ENCODE measurements at places on chromosomes 11 and 22.

GRCh38 chr11:130381317-130381716, 47.1 kb downstream of the ADAMTS8 start:
- no peak for DNase-seq

GRCh38 chr11:55481416-55481815, 72.9 kb upstream of the OR4C15 start:
- DNase-seq: no peak

DNA sequence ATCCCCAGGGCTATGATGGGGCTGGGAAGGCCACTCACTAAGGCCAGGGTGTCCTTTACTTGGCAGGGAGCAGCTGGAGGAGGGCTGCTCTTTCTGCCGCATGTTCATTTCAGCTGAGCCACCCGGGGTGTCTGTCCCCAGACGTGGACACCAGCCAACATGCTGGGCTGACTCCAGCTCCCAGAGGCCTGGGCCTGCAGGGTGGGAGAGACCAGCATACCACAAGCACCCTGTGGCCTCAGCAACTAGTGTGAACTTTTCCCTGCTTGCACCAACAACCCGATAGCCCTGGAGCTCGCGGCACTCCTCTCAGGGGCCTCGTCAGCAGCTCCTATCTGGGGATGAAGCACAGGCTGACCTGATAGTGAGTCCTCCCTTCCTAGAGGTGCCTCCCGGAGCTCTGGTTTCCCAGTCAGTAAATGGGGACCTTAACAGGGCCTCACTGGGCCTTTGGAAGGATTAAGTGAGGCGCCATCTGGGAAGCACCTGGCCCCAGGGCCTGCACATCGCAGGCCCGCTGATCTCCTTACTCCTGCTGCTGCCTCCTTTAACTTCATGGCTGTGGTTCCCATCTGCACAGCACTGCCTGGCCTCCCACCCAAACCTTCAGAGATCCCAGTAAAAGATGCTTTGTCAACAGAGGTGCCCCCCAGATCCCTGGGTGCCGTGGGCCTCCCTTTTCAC, 83.4 kb downstream of the GALNT18 start:
- no peak for DNase-seq

GRCh38 chr22:35051013-35051535, 14.9 kb upstream of the ISX start:
- no peak for DNase-seq

DNA sequence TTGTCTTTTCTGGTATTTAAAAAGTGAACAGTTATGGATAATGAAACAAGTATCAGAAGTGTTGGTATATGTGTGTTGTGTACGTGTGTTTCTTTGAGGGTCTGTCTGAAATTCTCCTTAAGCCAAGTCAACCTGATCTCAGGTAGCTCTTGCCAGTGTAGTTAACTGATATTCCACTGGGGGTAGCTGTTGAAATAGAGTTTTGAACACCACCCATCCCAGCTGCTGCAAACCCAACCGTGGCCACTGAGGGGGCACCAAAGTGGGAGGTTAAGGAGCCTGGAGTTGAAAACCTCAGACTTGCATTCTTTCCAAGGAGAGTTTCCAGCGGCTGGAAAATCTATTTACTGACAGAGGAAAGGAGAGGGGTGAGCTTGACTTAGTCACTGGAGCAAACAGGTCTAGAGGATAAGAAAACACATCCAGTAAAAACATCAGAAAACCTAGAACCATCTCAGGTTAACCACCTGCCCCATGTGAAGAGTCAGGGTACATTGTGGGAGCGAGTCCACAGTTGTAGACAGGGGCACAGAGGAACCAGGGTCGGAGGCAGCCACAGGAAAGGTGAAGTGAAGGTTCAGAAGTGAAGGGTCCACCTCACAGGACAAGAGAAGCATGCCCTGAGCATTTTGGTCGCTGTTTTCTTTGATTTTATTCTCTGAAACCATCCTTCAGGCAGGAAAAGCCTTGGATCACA, 8.8 kb upstream of the CUL5 start:
- DNase-seq: no peak

GRCh38 chr11:64753380-64754123, 6.2 kb downstream of the PYGM start:
- DNase-seq: no peak

DNA sequence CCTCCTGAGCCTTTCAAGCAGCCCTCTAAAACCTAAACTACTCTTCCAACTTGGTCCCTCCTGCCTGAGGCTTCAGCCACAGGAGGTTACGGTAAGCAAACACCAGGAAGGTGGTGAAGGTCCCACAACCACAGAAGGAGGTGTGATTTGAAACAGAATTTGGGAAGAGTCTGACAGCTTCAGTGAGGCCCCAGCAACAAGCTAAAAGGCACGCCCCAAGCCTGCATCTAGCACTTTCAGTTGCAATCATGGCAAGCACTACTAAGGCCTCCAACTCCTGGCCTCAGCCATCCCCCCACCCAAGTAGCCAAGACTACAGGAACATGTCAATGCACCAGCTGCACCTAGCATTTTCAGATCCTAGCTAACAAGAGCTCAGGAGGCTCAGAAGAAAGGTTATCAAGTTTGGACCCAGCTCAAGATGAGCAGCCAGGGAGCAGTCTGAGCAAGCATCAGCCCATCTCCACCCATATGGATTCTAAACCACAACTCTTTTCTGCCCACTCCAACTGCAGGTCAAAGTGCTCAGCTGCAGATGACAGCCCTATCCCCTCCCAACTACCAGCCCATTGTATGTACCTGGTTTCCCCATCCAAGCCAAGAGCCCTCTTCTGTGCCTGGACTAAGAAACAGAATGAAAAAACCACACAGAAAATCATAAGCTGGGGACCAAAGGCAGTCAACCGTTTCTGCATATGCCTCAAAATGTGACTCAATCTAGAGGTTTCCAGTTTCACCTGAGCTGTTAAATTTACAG, 10.4 kb upstream of the AHNAK start:
- no peak for DNase-seq

DNA sequence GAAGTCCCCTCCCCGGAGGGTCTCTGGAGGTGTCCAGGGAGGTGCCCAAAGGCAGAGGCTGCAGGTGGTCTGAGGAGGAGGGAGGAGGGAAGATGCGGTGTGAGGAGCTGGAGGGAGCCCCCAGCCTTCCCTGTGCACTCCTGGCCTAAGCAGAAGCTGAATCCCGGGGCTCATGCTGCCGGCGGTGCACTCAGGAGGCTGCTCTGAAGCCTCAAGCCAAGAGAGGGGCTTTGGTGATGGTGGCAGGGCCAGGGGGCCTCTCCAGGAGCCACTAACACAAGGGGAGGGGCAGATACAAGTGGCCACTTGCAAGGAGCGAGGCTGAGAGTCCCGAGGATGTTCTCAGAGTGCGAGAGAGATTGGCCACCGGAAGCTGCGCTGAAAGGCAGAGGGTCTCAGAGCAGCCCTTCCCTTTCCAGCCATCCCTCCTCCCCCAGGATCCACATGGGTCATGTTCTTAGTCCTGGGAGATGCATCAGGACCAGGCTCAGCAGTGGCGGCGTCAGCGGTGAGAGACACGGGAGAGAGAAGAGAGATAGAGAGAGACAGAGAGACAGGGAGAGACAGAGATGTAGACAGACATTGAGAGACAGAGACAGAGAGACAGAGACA, 774 bp upstream of the MRGPRG start:
- DNase-seq: no peak

DNA sequence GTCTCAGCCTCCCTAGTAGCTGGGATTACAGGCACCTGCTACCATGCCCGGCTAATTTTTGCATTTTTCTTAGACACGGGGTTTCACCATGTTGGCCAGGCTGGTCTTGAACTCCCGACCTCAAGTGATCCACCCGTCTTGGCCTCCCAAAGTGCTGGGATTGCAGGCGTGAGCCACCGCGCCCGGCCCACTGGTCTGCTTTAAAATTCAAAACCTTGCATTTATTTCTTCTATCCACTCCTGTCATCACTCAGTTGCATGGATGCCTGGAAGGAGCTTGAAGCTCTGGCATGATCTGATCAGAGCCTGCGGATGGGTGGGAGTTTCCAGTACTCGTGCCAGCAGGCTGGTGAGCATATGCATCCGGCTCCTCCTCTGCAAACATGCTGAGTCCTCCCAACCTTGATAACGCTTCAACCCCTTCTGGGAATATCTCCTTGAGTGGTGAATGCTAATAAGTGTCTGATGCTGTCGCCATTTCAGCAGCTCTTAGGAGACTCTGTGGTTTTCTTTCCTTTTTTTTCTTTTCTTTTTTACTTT, 39.6 kb downstream of the UBASH3B start:
- DNase-seq: no peak

DNA sequence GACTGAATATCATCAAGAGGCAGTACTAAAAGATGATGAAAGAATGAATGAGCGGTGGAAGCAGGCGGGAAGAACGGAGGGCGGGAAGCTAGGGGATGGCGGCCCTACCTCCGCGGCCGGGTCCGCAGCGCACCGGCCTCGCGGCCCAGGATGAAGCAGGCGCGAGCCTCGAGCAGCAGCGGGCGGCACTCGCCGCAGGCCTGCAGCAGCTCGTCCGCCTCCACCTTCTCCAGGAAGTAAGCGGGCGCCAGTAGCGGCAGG, 3.4 kb downstream of the KLHL35 start:
- DNase-seq: no peak

- no peak for DNase-seq
Observed at GRCh38 chr22:25368271-25368670, 148.8 kb downstream of the CRYBB2 start.

- DNase-seq: no peak
Observed at GRCh38 chr22:48488149-48488551, 1339.5 kb downstream of the BRD1 start.

DNA sequence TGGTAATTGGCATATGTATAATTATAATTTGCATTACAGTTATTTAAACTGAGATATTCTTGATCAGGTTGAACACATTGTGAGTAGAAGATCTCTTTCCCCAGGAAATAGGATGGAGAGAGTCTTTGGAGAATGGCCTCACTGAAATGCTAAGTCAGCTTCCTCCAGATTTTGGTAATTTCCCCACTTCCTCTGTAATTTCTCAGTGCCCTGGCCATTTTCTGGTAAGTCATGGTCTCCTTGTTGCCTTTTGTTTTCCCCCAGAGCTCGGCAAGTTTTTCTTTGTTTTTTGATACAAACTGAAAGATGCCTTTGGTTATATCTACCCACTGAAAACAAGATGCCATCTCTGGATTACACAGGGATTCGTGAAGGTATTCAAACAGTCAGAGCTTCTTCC, 12.8 kb upstream of the FBXO3 start:
- no peak for DNase-seq

DNA sequence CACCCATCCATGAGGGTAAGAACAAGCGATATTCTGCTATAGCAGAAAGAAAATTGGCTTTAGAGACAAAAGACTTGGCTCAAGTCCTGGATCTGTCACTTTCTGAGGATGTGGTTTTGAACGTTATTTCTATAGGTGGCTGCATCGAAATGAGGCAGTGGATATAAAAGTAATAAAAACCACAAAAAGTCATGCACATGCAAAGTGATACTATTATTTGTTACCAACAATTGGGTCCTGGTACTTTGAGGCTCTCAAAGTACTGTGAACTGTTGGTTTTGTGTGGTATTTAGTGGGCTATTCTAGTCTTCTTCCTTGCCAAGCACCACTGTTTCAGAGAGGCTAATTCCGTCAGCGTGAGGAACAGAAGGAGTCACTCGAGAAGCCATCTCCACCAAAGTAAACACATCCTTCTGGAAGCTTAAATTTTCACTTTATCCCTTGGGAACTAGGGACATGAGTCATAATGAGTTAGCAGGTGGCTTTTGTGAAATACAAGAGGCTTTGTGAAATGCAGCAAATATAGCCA, 13.1 kb downstream of the UBASH3B start:
- DNase-seq: no peak

- DNase-seq: no peak
Observed at GRCh38 chr22:48102581-48102980, 1340.1 kb downstream of the TBC1D22A start.

GRCh38 chr11:23022854-23023253, 162.6 kb upstream of the CCDC179 start:
- DNase-seq: no peak

GRCh38 chr22:50729391-50730012, 8.5 kb upstream of the ACR start:
- DNase-seq: no peak

DNA sequence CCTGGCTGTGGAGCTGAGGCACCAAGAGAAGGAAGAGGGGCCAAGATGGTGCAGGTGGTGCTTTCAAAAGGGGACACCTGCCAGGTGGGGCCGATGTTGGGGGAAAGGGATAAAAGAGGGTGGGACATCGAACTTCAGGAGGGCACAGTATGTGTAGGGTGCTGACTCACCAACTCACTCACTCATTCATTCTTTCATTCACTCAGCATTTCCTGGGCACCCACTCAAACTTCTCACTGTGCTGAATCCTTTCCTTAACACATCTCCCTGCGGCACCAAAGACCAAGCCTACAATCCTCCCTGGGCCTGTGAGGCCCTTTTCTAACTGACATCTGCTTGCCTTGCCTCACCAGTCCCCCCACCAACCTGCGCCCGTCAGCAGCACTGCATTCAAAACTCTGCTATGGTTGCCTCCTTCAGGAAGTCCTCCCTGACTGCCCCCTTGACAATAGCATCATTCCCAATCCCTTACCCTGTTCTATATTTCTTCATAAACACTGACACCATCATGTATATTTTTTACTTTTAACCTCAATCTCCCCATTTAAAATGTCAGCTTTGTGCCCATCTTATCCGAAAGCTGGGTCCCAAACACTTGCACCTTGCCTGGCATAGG, 246.6 kb downstream of the MN1 start:
- DNase-seq: no peak

- DNase-seq: no peak
Observed at GRCh38 chr11:30023074-30023473, 6.2 kb upstream of the KCNA4 start.

GRCh38 chr22:30511109-30511508, 5.6 kb upstream of the SEC14L4 start:
- no peak for DNase-seq

DNA sequence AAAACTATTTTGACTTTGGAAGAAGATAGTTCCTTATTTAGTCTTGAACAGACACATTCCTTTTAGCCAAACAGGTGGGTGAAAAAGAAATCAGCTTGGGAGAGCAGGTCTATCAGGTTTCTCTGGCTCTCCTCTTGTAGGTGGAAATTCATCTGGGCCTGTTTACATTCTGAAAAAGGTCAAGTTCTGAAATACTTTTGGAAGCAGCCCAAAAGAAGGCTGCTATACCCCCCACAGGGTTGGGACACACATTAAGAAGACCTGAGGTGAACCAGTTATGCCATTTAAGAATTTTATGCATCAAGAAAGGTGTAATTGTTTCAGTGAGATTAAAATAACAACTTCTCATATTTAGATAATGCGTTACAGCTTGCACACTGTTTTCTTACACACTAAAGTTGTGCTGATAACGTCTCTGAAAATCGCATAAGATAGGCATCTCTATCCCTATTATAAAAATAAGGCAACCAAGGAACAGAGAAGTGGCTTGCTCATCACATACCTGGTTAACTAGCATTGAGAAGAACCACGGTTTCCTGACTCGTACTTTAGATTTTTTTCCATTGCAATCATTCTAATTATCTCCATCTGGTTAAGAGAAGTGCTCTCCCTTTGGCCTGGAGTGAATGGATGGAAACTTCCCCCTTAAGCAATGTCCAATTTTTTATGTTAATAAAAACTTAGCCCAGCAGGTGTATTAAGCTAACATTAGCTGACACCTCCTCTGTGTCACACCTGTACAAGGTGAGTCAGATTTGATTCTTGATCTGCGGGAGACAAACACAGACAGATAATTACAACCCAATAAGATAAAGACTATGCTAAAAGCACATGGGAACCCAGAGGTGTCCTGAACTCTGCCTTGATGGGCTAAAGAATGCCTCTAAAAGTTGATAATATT, 60.5 kb upstream of the UCP3 start:
- DNase-seq: no peak

- DNase-seq: no peak
Observed at GRCh38 chr11:45523760-45524159, 141.7 kb downstream of the CHST1 start.
